ENCODE measurements at places on chromosomes 2 and 18.
A peak's percentile ranks its signal among the peaks of the same experiment; 100 is the strongest.

GRCh38 chr2:36789181-36789804 is 92.8 kb downstream of the VIT start:
- no peak for DNase-seq

DNA sequence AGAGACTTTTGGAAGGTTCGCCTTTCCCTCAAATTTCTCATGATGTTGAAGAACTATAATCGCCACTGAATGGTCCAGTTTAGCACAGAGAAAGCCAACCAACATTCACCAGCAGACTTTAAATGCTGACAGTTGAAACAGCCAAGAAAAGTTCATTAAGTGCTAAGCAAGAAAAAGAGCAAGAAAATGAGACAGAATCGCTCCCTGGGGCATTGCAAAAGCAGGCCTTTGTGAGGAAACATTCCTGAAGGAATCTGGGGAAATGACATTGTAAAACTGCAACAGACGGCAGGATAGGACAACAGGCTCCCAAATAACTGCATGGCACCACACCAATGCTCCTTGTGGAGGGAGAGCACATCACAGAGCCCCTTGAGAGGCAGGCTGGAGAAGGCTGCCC is 269.3 kb upstream of the ID2 start:
- DNase-seq = peak; percentile 74

GRCh38 chr2:223416815-223417610 is 185.1 kb downstream of the SCG2 start:
- DNase-seq = peak; percentile 16

GRCh38 chr2:19656011-19656410 is 245.8 kb downstream of the TTC32 start:
- DNase-seq = no peak
